HFF-Myc (cell line): ENCODE measurements at places on chromosomes 16 and 17.

DNA sequence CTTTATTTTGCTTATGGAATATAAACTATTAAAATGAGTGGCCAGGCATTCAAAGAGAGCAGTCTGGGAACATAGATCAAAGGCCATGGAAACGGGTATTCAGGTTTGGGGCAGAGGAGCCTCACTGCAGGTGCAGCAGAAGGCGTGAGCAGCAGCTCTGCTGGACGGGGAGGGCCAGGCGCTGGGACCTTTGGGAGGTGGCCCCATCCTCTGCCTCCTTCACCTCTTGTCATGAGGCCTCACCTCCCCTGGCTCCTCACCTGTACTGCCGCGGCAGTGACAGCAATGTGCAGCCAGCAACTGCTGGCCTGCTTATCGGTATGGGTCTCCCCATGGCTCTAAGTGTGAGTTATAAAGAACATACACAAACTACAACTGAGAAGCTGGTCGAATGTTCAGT is 109.4 kb downstream of the CDK5R1 start:
- no peak for DNase-seq

GRCh38 chr16:86337138-86337537 is 173.2 kb upstream of the FOXF1 start:
- no peak for DNase-seq

DNA sequence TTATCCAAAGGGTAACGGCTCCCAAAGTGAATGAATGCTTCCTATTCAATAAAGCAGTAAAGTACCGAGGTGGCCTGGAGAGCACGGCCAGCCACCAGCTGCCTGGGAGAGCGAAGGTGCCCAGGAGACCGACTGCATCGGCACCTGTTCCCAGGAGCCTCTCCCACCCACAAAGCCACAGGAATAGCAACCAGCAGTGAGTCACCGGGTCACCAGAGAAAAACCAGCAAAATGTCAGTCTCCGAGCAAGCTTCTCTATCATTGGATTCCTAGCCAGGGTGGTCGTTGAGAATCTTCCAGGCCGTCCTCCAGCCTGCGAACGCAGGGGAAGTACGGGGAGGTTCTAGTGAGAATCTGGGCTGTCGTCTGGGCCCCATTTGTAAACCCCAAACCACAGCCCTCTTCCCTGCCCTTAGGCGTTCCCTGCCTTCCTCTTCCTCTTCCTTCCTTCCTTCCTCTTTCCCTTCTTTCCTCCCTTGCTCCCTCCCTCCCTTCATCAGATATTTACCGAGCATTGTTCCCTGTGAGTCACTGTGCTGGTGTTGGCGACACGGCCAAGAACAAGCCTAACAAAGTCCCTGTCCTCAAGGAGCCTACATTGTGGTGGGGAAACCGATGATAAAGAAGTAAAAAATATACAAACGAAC is 114.6 kb downstream of the SLC39A11 start:
- DNase-seq: no peak

GRCh38 chr17:41278176-41278955 is 2.9 kb downstream of the KRTAP9-7 start:
- no peak for DNase-seq

GRCh38 chr17:81020767-81021497 is 14.0 kb upstream of the BAIAP2 start:
- DNase-seq: no peak

DNA sequence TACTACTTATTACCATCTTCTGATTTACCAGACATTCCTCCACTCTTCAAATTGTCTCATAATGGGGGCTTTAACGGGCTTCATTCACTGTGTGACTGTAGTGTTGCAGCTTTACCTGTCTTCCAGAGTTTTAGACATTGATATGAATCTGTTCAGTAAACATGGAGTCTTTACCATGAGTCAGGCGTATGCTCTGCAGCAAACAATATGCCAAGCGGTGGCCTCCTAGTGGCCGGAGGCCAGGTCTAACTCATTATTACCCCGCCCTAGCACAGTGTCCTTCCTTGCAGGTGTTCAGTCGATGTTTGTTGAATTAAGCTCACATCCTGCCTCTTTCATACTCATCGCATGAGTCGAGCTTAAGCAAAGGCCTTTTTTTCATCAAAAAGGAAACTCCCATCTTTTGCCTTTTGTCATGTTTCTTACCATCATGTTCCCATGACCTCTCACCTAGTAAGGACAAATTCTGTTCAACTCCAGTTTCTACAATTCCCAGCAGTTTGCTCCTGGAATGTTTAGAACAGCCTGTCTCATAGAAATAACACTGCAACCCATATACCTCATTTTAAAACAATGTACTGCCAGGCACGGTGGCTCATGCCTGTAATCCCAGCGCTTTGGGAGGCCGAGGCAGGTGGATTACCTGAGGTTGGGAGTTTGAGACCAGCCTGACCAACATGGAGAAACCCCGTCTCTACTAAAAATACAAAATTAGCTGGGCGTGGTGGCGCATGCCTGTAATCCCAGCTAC is 39.4 kb downstream of the TUBD1 start:
- no peak for DNase-seq

DNA sequence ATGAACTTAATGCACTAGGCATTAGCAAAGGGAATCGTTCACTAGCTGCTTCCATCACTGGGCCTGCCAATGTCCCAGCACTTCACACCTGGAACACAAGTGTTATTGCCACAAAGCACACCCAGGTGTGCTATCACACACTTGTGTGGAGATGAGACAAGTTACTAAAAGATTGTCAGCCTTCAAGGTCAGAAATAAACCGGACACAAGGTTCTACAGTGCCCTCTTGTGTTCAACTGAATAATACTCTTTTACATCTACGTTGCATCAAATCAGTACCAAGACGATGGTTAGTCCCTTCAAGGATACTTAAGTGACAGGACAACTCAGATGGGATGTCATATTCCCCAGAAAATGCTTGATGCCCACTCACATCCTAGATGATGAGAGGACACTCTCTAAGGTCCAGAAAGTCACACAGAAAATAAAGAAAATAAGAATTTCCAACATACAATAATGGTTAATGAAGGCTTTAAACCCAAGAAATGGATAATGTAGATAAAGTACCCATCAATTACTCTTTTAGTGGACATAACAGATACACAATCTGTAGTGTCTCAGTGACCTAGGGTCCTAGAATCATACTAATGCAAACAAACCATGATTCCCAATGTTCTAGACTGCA is 16.4 kb upstream of the GLG1 start:
- DNase-seq: no peak

DNA sequence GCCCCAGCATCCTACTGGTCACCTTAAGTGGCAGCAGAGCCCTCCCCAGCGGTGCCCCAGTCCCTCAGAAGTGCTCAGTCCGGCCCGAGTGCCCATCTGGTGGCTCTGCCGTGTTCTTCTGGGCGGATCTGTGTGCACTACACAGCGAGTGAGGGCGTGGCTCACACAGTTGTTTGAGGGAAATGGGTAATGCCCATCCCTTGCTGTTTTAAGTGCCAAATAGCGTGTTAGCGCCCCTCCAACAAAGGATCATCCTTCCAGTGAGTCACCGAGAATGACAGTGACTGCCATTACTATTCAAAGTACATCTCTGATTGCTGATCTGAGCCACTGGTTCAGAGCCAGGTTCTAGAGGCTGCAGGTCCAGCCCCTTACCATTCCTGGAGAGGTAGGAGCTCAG is 152.0 kb downstream of the LGALS9B start:
- no peak for DNase-seq
